ENCODE measurements at places on chromosomes 12 and 14.

GRCh38 chr14:92603309-92604242, 90.0 kb downstream of the RIN3 start:
- peak; percentile 23 for DNase-seq

- DNase-seq: no peak
These were observed 91.2 kb downstream of the RFLNA start for GRCh38 chr12:124386059-124386458.

GRCh38 chr12:111687255-111687654, 1.4 kb downstream of the ACAD10 start:
- no peak for DNase-seq

- no peak for DNase-seq
These were observed 7.3 kb downstream of the PHB2 start for GRCh38 chr12:6963016-6963731.

GRCh38 chr14:46063872-46064271, 587.7 kb downstream of the RPL10L start:
- peak; percentile 3 for DNase-seq

GRCh38 chr12:55929306-55929791, 1.6 kb upstream of the DGKA start:
- DNase-seq: no peak

DNA sequence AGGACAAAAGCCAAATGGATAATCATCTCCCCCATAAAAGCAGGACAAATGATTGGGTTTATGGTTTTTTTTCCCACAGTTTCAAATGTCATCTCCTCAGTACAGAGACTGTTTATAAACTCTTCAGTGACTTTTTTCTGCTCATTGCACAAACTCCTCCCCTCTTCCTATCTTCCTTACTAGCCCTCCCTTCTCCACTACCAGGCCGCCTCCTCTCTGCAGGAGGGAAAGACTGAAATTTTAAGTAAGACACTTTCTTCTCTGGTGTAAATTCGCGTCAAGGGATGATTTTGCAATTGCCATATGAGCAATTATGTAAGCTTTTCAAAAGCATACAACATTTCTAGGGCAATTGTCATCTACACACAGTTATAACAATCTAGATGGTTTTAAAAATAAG, 37.0 kb downstream of the BTG1 start:
- DNase-seq: peak; percentile 9
